ENCODE measurements at places on chromosomes 13 and 19.

- DNase-seq = no peak
Observed at GRCh38 chr19:3196064-3196932, 10.6 kb downstream of the NCLN start.

- DNase-seq = no peak
Observed at GRCh38 chr13:94515374-94515773, 35.9 kb upstream of the DCT start.

- no peak for DNase-seq
Observed at GRCh38 chr13:44124352-44124751, 244.6 kb downstream of the LACC1 start.

GRCh38 chr13:40940841-40941240 is 78.3 kb downstream of the ELF1 start:
- no peak for DNase-seq

DNA sequence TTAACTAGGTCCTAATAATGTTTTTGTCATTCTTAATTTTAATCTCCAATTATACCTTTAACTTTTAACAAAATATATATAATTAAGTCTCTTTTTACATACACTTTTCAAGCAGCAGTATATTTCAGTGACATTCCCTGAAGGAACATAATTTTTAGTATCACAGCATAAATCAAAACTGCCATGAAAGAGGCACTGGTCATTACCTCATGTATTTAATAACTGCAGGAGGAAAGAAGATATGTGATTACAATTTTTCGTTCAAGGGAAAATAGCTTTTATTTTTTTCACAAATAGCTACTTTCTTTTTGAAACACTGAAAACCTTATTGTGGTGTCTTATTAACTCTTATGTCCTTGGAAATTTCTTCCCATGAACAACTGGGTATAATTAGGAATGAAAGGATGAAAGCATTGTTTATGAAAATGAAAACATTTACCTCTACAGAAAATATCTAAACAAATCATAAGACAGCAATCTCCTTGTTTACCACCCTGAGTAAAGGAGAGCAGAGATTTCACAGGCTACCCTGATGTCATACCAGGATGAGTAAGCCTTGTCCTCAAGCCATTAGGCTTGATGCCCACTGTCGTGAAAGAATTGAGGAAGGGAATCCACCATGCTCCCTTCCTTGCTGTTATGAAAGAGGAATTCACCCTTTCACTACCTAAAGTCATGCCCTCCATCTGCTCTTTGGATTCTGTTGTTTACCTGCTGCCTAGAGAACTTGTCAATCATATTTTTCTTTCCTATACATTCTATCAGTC is 877.2 kb upstream of the PCDH20 start:
- no peak for DNase-seq

GRCh38 chr13:75946536-75947284 is 310.6 kb downstream of the LMO7 start:
- no peak for DNase-seq

DNA sequence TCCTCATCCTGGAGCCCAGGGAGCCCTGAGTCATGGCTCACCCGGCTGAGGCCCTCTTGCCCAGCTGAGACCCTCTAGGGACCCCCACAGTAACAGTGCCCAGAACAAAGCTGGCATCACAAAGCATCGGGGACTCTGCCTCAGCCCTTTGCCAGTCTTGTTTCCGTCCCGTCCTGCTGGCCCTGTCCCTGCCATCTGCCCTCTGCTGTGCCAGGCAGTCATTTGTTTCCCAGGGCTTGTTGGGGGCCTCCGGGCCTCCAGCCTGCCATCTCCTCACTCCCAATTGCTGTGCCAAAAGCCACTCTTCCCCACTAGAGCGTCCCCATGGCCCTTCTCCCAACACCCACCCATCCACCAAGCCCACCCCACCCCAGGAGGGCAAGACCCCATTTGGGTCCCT is 64.2 kb downstream of the SMARCA4 start:
- no peak for DNase-seq

DNA sequence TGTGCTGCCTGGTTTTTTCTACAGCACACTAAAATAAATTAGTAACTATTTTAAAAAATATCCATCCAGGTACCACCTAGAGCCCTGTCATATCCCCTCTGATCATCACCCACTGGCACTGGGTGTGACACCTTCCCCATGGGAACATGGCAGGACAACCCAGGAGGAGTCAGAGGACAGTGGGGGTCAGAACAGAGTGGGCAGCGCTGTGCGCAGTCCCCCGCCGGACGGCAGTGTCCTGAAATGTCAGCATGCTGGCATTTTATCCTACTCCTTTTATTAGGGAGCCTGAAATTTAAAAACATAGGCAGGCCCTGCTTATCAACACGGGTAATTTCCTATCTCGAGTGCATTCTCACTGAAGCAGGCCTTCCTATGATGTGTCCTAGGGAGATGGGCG is 42.1 kb upstream of the GAS6 start:
- DNase-seq = no peak

DNA sequence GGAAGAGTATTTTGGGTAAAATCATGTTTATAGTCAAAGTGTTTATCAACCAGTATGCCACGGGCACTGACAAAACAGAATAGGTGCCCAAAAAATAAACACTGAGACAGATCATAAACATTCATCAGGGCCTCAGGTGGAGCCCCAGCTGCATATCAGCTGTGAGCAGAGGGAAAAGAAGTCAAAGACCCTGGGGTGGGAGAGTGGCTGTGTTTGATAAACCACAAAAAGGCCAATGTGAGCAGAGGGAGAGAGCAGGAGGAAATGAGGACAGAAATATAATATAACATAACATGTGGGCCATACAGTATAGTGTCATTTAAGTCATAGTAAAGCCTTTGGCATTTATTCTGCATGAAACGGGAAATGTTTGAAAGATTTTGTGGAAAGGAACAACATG is 10.0 kb upstream of the EPSTI1 start:
- DNase-seq = no peak

GRCh38 chr13:95552539-95553441 is at the start of gene CLDN10:
TSS of gene CLDN10 (plus strand) at chr13:95552720. CDS start at chr13:95552754, 34 bp downstream.
- DNase-seq = no peak
